Endothelial cell of umbilical vein (primary cell): ENCODE measurements at places on chromosomes 2 and 18.

DNA sequence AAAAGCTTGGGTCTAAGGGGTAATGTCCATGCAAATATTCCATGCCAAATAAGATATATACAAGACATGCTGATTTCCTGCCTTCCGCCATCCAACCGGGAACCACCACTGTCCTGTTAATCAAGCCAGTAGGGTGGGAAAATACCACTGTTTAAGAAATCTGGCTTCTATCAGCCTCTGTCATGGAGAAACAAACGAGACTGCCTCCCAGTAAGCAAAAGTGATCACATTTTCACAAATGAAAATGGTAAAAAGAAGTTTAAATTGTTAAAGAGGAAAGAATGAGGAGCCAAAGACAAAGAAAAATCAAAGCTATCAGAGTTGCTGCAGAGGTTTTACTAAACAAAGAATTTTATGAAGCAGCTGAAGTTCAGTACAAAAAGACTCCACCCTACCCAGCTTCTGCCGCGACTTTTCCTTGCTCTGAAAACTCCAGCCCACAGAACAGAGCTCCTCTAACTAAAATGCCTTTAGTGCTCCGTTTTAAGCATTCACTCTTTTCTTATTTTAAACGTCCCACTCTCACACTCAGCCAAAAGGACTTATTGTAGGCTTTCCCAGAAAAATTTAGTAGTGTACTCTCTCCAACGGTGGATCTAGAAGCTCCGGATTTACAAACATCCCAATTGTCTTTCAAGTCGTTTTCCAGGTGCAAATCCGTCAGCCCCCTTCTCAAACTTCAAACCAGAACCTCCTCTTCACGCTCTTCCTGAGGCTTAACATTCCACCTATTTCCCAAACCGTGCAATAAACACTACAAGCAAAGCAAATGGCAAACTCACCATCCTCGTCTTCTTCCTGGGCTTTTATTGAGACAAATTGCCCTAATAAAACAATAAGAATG is 613 bp downstream of the COL5A2 start:
- no peaks in the 10 kb centered on the region for H3K27me3 ChIP-seq
- H3K4me3 ChIP-seq = peak overlapping the region; percentile 76
- no peaks in the 10 kb centered on the region for H3K36me3 ChIP-seq
- peak; percentile 78 for DNase-seq

DNA sequence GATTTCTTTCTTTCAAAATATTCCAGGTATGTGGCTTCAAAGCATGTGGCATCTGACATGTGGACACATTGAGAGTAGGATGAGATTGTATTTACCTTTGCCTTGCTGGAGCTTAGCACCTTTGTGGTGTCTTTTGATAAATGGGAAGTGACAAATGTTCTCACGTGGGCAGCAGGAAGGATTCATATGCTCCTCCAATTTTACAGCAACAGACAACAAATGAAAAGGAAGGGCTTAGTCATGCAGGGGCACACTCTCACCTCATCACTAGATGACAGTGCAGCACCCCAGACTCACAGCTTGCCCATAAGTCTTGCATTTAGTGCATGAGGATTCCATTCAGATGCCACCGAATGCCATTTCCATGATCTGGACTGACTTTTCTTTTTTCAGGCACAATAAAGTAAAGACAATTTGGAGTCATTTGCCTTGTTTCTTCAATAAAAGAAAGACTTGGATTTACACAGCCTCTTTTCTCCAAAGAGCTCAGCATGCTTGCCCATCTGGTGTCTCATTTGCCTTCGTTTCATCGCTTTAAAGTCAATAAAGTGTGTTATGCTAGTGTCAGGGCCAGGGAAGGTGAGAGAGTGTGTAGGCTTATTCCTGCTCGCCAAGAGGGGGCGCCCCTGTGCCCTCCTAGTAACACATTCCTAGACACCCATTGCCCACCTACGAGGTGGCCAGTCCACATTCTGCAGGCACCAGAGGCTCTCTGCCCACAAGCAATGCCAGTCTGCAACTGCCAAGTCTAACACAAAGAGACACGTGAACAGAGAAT is 39.6 kb upstream of the DAPL1 start:
- no peaks in the 10 kb centered on the region for H3K4me1 ChIP-seq
- no peaks in the 10 kb centered on the region for H3K36me3 ChIP-seq
- H3K27ac ChIP-seq = no peak overlapping the region
- H3K27me3 ChIP-seq = peaks cover 20% of the 10 kb centered on the region

DNA sequence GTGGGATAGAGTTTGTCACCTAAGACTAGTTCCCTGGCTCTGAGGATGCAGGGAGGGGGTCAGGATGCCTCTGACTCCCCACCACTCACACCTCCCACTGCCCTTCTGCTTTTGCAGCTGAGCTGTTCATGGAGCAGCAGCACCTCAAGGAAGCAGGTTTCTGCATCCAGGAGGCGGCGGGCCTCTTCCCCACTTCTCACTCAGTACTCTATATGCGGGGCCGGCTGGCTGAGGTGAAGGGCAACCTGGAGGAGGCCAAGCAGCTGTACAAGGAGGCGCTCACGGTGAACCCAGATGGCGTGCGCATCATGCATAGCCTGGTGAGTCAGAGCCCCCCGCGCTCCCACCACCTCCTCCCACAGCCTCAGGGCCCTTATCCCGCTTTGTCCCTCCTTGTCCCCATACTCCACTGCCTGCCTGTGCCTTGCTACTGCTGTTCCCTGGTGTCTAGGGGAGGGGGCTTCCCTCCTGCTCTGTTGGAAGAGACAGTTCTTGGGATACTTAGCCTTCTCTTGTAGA is 94.4 kb downstream of the STPG4 start:
- H3K36me3 ChIP-seq = no peaks in the 10 kb centered on the region
- H3K4me1 ChIP-seq = peaks cover 6% of the 10 kb centered on the region
- DNase-seq = no peak
- no peak overlapping the region for H3K27ac ChIP-seq

- no peak for DNase-seq
- no peaks in the 10 kb centered on the region for H3K36me3 ChIP-seq
- no peak overlapping the region for H3K4me3 ChIP-seq
- no peaks in the 10 kb centered on the region for H3K4me1 ChIP-seq
These were observed 53.5 kb upstream of the KCNE4 start for GRCh38 chr2:222998459-222998858.

- H3K36me3 ChIP-seq = no peaks in the 10 kb centered on the region
- no peak overlapping the region for H3K27ac ChIP-seq
- no peak overlapping the region for H3K4me3 ChIP-seq
These were observed 70.0 kb upstream of the ATP5MC3 start for GRCh38 chr2:175251425-175252041.

GRCh38 chr2:26982102-26982742 is 11.8 kb downstream of the MAPRE3 start:
- H3K36me3 ChIP-seq = no peaks in the 10 kb centered on the region
- peaks cover 6% of the 10 kb centered on the region for H3K27me3 ChIP-seq
- peak; percentile 72 for DNase-seq
- H3K4me3 ChIP-seq = no peak overlapping the region

DNA sequence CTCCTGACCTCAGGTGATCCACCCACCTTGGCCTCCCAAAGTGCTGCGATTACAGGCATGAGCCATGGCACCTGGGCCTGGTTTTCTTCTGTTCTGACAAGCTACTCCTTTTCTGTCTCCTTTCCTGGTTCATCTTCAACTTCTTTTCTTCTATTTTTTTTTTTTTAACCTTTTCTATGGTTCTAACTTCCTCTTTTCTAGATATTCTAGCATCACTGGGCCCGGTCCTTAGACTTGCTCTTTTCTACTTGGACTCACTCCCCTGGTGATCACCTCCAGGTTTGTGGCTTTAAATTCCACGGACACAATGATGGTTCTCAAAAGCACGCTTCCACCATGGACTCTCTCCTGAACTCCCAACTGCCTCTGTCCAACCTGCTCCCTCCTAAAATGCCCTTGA is 2.0 kb downstream of the EIF2AK2 start:
- DNase-seq = no peak
- peaks cover 40% of the 10 kb centered on the region for H3K4me1 ChIP-seq
- H3K27me3 ChIP-seq = no peaks in the 10 kb centered on the region
- H3K27ac ChIP-seq = no peak overlapping the region
- H3K4me3 ChIP-seq = no peak overlapping the region

GRCh38 chr18:78799382-78800089 is 180.1 kb upstream of the SALL3 start:
- H3K4me1 ChIP-seq = no peaks in the 10 kb centered on the region
- no peaks in the 10 kb centered on the region for H3K27me3 ChIP-seq
- no peak overlapping the region for H3K4me3 ChIP-seq

DNA sequence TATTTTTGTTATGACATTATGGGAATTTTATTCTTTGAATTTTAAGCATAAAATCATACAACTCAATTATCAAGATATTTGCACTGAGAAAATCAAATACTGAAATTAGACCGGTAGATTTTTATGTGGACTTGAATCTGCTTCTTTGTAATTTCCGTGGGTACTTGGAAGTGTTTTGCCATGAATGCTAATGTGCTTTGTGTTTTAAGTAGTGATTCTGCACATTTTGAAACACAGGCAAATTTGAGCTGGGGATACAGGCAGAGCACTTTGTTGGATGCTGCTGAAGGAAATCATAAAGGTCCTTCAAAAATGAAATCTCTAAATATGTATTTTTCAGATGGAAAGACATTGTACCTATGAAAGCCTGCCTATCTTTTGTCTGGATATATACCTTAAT is 446.3 kb upstream of the POU3F3 start:
- no peak overlapping the region for H3K4me3 ChIP-seq
- H3K27ac ChIP-seq = no peak overlapping the region
- DNase-seq = no peak
- H3K27me3 ChIP-seq = no peaks in the 10 kb centered on the region
- H3K4me1 ChIP-seq = no peaks in the 10 kb centered on the region

- no peak for DNase-seq
- no peak overlapping the region for H3K4me3 ChIP-seq
- no peaks in the 10 kb centered on the region for H3K27me3 ChIP-seq
- H3K36me3 ChIP-seq = peaks cover 42% of the 10 kb centered on the region
- H3K27ac ChIP-seq = no peak overlapping the region
These were observed 24.2 kb downstream of the LPIN1 start for GRCh38 chr2:11770531-11771188.

DNA sequence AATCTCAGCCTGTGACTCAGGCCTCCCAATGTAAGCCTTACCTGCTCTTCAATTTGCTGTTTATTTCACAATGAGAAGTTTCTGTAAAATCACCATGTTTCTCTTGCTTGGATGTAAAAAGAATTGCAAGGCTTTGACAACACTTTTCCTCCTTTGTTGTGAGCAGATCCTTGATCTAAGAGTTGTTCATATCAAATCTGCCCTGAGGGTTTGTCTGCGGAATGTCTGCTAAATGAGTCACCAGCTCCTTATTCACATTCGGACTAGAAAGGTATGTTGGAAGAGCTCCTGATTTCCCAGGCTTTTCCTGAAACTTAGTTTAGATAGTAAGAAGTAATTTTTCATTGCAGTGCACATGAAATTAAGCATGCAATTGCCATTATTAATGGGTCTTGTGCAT is 268.2 kb upstream of the TCF4 start:
- H3K27me3 ChIP-seq = no peaks in the 10 kb centered on the region
- H3K27ac ChIP-seq = no peak overlapping the region
- no peak overlapping the region for H3K4me3 ChIP-seq
- peak; percentile 64 for DNase-seq
- H3K36me3 ChIP-seq = no peaks in the 10 kb centered on the region

GRCh38 chr2:12502759-12503158 is 214.0 kb upstream of the TRIB2 start:
- H3K4me1 ChIP-seq = peaks cover 7% of the 10 kb centered on the region
- no peaks in the 10 kb centered on the region for H3K27me3 ChIP-seq
- no peak overlapping the region for H3K27ac ChIP-seq
- H3K4me3 ChIP-seq = no peak overlapping the region

GRCh38 chr2:170950221-170950761 is 21.2 kb downstream of the GORASP2 start:
- H3K4me3 ChIP-seq = no peak overlapping the region
- no peaks in the 10 kb centered on the region for H3K4me1 ChIP-seq
- H3K27me3 ChIP-seq = no peaks in the 10 kb centered on the region
- peaks cover 28% of the 10 kb centered on the region for H3K36me3 ChIP-seq
- H3K27ac ChIP-seq = no peak overlapping the region

GRCh38 chr2:52342458-52342857 is 1310.5 kb upstream of the NRXN1 start:
- no peak overlapping the region for H3K4me3 ChIP-seq
- no peak overlapping the region for H3K27ac ChIP-seq
- H3K27me3 ChIP-seq = no peaks in the 10 kb centered on the region
- no peaks in the 10 kb centered on the region for H3K4me1 ChIP-seq

- peaks cover 5% of the 10 kb centered on the region for H3K4me1 ChIP-seq
- H3K27ac ChIP-seq = no peak overlapping the region
- no peak overlapping the region for H3K4me3 ChIP-seq
- no peaks in the 10 kb centered on the region for H3K36me3 ChIP-seq
These were observed 10.1 kb downstream of the RAMP1 start for GRCh38 chr2:237869343-237870102.

DNA sequence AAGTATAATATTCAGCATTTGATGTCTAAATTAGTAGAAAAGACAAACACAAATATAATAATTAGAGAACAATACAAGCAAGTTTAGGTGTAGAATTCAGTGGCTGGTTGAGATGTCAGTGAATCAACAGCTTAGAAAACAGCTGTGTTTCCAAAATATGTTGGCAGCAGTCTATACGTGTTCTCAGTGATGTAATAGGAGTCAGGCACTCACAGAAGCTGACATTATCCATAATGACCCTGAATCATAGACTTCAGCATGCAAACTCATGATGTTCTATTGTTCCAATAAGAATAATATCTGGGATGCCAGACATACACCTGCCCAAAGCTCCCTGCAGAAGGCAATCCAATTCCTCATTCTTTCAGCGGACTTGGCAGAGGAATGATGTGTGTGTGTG is 164.7 kb downstream of the SLC8A1 start:
- no peaks in the 10 kb centered on the region for H3K27me3 ChIP-seq
- no peaks in the 10 kb centered on the region for H3K4me1 ChIP-seq
- no peak overlapping the region for H3K4me3 ChIP-seq
- no peaks in the 10 kb centered on the region for H3K36me3 ChIP-seq
- no peak for DNase-seq

- peaks cover 11% of the 10 kb centered on the region for H3K36me3 ChIP-seq
- no peak overlapping the region for H3K4me3 ChIP-seq
- no peak overlapping the region for H3K27ac ChIP-seq
- no peaks in the 10 kb centered on the region for H3K4me1 ChIP-seq
- no peak for DNase-seq
These were observed 121.0 kb upstream of the ACVR1C start for GRCh38 chr2:157749684-157750083.

GRCh38 chr18:44568342-44568741 is 112.3 kb upstream of the SETBP1 start:
- no peaks in the 10 kb centered on the region for H3K4me1 ChIP-seq
- no peaks in the 10 kb centered on the region for H3K27me3 ChIP-seq
- no peak overlapping the region for H3K4me3 ChIP-seq
- H3K27ac ChIP-seq = no peak overlapping the region

DNA sequence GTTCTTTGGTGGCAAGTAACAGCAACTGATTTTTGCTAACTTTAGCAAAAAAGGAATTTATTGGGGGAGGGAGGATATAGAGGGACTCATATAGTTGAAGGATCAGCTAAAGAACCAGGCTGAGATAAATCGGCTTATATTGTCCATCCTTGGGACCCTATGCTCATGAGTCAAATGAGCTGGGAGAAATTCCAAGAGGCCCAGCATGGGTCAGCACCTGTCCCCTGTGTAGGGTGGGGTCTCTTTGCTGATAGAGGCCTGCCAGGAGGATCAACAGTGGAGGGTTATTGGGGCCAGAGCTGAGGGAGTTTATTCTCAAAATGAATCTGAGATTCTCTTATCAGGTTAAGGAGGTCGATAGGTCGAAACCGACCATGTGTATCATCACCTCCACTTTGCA is 97.2 kb downstream of the VAPA start:
- no peaks in the 10 kb centered on the region for H3K27me3 ChIP-seq
- H3K4me3 ChIP-seq = no peak overlapping the region
- H3K36me3 ChIP-seq = no peaks in the 10 kb centered on the region
- peaks cover 8% of the 10 kb centered on the region for H3K4me1 ChIP-seq
- no peak for DNase-seq
- H3K27ac ChIP-seq = no peak overlapping the region

GRCh38 chr2:141929331-141930252 is 201.2 kb downstream of the LRP1B start:
- H3K27me3 ChIP-seq = no peaks in the 10 kb centered on the region
- DNase-seq = no peak
- H3K36me3 ChIP-seq = no peaks in the 10 kb centered on the region
